ENCODE measurements at places on chromosomes 11 and 22. TPM values are rescaled to one million over a fixed set of nuclear protein-coding genes. Genes with fewer than 3 reads are reported as not detected.

The PHOX2A gene
- total RNA-seq: not detected

The FXYD2 gene
- 0.33 TPM for total RNA-seq

The SCN4B gene
- not detected for total RNA-seq

The OR4D5 gene
- not detected for total RNA-seq

The CHRM1 gene
- not detected for total RNA-seq

The SPON1 gene
- total RNA-seq: 0.68 TPM

The ISX gene
- total RNA-seq: not detected

The UPK3A gene
- total RNA-seq: not detected

The KRTAP5-9 gene
- total RNA-seq: not detected

The TCIRG1 gene
- total RNA-seq: 295 TPM

GRCh38 chr11:113986351-113987140 lies 11.6 kb downstream of the HTR3A start:
- DNase-seq: no peak

DNA sequence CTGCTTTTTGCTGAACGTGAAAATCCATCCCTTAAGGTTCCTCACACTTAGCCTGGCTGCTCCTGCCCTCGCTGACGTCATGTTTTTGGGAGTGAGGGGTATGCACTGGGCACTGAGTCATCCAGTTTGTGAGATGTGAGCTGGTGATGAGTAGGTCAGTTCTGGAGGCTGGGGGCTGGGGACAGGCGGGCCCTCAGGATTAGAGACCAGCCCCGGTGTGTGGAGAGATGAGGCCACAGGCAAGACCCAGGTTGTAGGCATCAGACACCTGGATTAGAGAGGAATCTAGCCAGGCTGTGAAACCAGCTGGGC lies 9.2 kb downstream of the KCNC1 start:
- no peak for DNase-seq

GRCh38 chr11:45754741-45755140 lies 50.2 kb upstream of the SLC35C1 start:
- DNase-seq: no peak

- no peak for DNase-seq
These were observed 27.7 kb upstream of the BIRC3 start for GRCh38 chr11:102289592-102289991.

DNA sequence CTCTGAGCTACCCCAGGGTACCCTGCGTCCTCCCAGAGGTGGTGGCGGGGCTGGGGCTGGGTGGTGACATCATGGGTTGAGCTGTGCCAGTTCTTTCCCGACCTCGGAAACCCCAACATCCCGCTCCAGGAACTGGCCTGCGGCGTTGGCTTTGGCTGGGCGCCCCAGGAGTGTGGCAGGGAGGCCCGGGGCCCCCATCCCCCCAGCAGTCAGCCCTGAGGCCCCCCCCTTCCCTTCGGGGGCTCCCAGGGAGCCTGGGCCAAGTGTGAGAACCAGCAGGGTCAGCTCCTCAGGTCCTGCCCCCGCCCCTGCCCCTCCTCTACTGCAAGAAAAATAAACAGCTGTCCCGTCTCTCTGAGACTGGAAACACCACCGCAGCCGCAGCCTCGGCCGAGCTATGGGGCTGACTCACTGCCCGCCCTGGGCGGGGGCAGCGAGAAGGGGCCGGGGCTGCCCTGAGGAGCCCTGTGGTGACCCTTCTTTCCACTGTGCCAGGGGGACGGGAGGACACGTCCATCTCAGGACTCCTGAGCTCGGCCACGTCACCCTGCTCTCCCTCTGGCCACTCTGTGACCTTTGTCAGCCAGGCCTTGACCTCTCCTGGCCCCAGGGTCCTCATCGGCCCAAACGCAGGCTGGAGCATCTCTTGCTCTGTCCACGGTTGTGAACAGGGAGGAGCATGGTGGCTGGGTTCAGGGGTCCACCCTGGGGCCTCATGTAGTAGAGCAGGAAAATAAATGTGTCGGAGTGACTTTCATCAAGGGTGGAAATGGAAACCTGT lies 73.4 kb downstream of the WNT7B start:
- no peak for DNase-seq

DNA sequence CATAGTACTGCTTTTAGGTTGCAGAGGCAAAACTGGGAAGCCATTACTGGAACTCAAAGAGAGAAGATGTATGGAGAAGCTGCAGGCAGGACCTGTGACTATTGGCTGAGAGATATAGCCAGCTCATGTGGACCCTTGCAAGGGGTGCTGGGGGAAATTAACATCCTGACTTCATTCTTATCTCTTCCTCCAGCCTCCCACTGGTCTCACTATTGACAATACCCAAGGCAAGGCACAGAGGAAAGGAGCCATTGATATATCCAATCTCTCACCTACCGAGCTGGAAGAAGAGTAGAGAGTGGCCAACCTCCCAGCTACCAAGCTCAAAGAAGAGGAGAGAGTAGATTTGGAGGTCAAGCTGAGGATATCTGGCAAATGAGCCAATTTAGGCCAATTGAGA lies 36.8 kb upstream of the ZBED5 start:
- no peak for DNase-seq

DNA sequence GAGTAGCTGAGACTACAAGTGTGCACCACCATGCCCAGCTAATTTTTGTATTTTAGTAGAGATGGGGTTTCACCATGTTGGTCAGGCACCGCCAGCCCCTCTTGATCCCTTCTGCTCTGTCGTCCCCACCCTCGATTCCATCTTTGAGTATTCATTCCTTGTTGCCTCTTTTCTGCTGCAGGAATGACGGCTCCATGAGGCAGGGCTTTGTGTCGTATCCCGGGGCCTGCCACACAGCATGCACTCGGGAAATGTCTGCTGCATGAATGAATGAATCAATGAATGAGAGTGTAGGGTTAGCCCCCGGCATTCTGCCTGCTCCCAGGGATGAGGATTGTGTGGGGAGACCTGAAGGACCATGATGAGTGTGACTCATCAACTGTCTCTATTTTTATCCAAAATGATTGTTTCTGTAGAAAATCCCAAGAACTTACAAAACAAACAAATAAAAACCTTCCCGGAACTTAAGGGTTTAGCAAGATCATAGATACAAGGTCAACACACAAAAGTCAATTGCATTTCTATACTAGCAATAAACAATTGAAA lies 54.6 kb upstream of the SLC22A12 start:
- no peak for DNase-seq

DNA sequence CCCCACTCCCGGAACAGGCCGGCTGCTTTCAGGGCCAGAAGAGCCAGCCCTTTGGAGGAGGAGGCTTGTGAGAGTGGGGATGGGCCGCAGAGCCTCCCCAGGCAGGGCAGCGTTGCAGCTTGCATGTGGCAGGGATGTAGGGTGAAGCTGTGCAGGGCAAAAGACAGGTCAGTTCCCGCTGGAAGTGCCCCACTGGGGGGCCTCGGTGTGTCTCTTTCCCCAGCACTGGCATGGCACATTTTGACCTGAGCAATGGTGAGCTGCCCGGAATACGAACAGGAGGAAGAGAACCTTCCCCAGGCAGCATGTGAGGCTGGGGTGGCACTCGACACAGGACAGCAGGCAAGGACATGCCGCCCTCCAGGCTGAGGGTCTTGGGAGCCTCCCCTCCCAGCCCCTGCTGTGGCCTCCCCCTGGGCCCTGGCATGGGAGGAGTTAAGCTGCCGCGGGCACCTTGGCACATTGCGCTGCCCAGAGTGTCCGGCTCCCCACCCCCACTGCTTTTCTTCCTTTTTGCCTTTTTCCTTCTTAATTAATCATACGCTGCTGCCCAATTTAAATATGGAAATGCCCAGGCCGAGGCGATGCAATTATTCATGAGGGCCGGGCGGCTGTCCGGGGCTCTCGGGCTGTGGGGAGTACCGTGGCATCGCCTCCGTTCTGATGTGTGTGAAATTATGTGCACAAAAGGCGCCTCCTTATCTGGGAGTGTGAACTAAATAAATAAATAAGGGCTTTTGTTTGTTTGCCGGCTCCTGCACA lies 76.0 kb upstream of the WNT7B start:
- DNase-seq: peak; percentile 38

GRCh38 chr22:19519041-19519926 lies 4.9 kb downstream of the CLDN5 start:
- DNase-seq: no peak

- no peak for DNase-seq
These were observed 25.8 kb upstream of the DAGLA start for GRCh38 chr11:61654397-61654829.

GRCh38 chr11:5291207-5291838 lies 10.4 kb downstream of the OR51B4 start:
- no peak for DNase-seq

GRCh38 chr11:114799476-114799875 lies 121.1 kb downstream of the NXPE2 start:
- no peak for DNase-seq

GRCh38 chr11:128783513-128783912 lies 83.6 kb downstream of the KCNJ1 start:
- peak; percentile 33 for DNase-seq

DNA sequence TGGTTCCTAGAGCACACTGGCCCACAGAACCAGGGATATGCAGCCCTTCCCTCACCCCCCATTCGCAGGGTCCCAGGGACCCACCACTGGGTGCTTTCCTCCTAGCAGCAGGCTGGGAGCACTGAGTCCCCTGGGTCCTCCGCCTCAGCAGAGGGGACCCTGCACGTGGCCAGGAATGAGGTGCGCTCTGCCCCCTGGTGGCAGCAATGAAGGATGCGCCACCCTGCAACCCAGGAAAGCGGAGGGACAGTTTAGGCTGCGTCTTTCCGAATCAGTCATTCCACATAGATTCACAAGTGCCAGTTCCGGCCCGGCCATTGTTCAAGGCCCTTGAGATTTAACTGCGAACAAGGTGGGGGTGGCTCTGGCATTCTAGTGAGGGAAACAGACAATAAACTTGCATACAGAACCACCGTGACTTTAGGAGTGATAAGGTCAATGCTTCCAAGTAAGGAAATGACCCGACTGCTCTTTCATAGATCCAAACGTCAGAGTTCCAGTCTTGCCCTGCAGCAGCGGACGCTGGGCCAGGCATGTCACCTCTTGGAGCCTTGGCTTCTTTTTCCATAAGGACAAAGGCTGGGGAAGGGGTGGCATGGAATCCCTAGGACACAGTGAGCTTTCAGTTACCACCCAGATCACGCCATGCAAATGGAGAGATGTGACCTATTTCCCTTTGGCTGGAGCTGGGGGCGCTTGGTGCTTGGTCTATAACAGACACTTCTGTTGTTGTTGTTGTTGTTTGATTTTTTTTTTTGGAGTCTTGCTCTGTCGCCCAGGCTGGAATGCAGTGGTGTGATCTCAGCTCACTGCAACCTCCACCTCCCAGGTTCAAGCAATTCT lies 7.7 kb downstream of the RIN1 start:
- peak; percentile 79 for DNase-seq

DNA sequence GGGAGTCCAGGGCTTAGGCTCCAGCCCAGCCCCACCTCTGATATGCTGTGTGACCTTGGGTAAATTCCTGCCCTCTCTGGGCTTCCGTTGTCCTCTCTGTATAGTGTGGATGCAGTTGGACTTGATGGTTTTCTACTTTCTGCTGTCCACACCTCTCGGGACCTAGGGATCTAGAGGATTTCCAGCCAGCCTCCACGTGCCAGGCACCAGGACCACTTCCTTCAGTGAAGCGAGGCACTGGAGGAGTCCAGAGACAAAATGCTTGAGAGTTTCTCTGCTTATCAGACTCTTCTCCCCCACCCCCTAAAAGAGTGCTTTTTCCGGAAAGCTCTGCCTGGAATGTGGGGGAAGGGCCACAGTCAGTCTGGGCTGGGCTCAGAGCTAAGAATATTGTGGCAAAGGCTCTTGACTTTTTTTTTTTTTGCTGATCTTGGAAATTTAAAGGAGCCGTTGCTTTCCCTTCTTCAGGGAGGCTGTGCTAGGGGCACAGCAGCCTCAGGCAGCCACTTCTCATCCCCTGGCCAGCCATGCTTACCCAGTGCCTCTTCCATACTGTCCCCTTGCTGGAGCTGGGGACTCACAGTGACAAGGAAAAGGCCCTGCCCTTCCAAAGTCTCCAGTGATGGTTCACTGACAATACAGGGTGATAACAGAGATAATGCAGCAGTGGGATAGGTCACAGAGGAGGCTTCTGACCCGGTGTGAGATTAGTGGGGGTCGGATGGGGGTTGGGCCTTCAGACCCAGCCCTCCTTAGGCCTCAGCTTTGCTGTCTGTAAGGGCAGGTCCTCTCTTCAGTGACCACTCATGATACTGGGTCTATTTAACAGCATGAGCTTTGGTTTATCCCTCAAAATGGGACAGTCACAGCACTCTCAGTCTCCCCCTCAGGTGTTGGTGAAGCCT lies 2.9 kb upstream of the SERPINH1 start:
- no peak for DNase-seq

DNA sequence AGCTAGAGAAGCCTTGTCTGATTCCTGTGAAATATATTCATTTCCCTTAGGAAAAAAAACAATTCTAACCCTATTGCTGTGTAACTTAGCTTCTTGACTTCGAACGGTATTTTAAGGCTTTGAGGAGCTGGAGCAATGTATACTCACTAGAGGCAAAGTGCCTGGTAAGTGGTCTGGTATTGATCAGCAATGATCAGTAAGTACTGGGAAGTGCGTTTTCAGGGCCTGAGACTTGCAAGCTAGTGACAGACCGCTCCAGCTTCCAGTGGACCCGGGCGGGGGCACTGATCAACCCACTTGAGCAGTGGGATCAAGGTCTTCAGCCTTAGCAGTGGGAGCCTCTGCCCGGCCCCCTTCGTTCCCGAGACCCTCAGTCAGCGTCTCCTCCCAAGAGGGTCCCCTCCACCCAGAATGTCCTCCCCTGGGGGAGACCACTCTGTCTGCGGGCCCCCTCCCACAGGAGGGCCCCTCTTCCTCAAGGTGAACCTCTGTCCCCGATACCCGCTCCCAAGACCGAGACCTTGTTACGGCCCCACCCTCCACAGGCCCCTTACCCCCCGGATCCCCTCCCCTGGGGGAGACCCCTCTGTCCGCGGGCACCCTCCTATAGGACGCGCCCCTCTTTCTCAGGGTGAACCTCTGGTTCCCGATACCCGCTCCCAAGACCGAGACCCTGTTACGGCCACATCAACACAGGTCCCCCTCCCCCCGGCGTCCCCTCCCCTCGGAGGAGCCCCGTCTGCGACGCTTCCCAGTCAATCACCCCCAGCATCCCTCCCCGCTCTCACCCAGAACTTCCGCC lies 452 bp upstream of the ATXN10 start:
- DNase-seq: no peak

DNA sequence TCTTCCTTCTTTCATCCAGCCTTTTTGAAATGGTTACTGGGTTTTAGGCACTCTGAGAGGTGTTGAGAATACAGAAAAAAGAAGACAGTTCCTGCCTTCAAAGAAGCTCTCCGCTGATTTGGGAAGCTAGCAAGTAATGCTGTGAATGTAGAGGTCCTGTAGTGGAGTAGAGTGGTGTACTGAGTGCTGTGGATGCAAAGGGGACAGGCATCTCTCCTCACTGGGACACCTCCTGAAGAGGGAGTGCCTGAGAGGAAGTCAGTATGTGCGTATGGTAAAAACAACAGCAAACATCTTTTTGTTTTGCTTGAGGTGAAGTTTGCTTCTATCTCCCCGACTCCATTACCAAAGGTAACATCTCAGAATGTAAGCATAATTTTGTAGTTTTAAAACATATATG lies 77.5 kb downstream of the EXT2 start:
- no peak for DNase-seq

- no peak for DNase-seq
These were observed 17.9 kb upstream of the FGF19 start for GRCh38 chr11:69721745-69722144.

All from activated CD4-positive, alpha-beta memory T cell treated with anti-CD3 and anti-CD28 coated beads, Interleukin-2, amount 10 ng/mL, durations not matched to agents 7 days and 5 days (primary cell).